A172 (cell line): ENCODE measurements at places on chromosomes 12 and 14. TPM values are rescaled to one million over a fixed set of nuclear protein-coding genes. Genes with fewer than 3 reads are reported as not detected.

The RIC8B gene
- total RNA-seq: 11.3 and 20.7 TPM in 2 replicates

The GRIN2B gene
- not detected in 2 replicates for total RNA-seq

The BIN2 gene
- total RNA-seq: not detected in 2 replicates

The KRT3 gene
- total RNA-seq: not detected in 2 replicates

The NUP37 gene
- total RNA-seq: 83.7 and 113 TPM in 2 replicates
